Foreskin fibroblast (primary cell): ENCODE measurements at places on chromosomes 3 and 15.

- no peak for DNase-seq
Observed at GRCh38 chr15:98537516-98538060, 110.8 kb upstream of the IGF1R start.

- peak; percentile 71 for DNase-seq
Observed at GRCh38 chr15:98525661-98526001, 122.7 kb upstream of the IGF1R start.

DNA sequence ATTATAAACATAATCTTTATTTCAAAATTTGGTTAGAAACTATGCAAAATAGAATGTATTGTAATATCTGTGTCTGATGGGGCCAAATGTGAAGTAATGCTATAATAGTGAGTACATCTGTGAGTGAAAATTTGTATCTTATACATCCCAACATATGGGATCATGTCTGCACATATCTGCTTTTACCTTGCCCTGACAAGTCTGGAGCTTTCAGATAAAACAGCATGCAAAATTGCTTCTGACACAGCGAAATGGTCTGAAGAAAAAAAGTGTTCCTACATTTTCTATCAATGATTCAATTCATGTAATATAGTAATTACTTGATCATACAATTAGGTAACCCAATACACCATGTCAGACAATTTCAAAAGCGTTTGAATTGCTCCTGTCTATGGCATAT is 58.1 kb upstream of the P3H2 start:
- DNase-seq, result no peak

DNA sequence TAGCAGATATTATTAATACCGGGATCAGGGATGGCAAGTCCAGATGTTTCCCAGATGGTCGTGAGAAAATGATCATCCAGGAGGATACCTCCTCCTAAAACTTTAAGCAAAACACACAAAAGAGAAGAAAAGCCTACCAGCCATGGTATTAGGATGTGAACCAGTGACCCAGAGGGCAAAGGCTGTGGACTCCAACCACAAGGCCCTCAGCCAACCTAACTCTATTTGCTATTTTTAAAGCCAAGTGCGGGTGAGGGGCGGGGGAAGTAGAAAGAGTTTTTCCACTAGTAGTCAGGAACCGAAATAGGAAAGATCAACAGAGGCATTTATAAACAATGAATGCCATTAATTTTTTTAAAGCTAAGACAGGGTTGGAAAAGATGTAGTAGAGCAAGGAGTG is 77.4 kb downstream of the STAC start:
- peak; percentile 43 for DNase-seq

DNA sequence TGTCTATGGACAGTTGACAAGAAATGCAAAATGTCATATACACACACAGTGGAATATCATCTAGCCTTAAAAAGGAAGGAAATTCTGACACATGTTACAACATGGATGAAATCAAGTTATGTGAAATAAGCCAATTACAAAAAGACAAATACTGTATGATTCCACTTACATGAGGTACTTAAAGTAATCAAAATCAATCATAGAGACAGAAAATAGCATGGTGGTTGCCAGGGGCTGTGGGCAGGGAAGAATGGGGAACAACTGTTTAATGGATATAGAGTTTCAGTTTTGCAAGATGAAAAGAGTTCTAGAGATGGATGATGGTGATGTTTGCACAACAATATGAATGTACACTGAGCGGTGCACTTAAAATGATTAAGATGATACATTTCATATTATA is 613.8 kb upstream of the ZNF385D start:
- no peak for DNase-seq

DNA sequence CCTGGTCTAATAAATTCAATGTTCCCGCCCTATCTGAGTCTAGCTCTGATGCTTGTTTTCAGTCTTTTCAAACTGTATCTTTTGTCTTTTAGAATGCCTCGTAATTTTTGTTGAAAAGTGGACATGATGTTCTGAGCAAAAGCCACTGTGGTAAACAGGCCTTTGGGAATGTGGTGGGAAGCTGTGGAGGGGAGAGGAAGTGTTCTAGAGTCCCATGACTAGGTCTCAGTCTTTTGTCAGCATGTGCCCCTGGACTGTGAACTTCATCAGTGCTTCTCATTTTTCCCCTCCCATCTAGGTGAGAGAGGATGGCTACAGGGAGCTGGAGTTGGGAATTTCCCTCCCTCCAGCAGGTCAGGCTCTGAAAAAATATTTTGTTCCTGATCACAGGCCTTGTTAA is 33.7 kb downstream of the SUSD5 start:
- DNase-seq, result no peak

DNA sequence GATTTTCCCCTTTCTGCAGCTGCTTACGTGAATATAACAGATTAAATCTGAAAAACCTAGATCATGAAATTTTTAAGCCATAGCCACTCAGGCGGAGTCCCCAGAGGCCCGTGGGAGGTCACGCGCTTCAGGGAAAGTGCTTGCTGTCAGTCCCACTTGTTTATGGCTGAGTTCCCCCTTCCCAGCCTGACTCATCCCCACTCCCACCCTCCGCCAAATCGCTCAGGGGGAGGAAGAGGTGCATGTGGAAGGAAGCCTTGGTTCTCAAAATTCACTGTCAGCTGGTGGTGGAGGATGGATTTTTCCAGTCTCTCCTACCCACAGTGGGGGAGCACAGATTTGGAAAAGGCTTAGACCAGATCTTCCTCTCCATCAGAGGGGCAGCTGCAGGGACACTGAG is 67.4 kb downstream of the CORO2B start:
- DNase-seq, result no peak

DNA sequence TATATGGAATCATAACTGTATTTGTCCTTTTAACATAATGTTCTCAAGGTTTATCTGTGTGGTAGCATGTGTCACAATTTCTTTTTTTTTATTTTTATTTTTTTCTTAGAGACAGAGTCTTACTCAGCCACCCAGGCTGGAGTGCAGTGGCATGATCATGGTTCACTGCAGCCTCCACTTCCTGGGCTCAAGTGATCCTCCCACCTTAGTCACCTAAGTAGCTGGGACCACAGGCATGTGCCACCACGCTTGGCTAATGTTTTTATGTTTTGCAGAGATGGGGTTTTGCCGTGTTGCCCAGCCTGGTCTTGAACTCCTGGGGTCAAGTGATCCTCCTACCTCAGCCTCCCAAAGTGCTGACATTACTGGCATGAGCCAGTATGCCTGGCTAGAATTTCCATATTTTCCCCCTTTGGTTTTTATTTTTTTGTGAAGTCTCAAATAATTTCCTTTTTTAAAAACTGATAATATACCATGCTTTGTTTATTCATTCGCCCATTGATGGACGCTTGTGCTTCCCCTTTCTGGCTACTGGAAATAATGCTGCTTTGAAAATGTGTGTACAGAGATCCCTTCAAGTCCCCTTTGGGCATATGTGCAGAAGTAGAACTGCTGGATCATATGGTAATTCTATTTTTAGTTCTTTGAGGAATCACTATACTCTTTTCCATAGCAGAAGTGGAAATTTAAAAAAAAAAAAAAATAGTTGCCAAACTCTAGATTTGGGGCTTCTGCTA is 28.4 kb downstream of the TMEM40 start:
- peak; percentile 16 for DNase-seq

DNA sequence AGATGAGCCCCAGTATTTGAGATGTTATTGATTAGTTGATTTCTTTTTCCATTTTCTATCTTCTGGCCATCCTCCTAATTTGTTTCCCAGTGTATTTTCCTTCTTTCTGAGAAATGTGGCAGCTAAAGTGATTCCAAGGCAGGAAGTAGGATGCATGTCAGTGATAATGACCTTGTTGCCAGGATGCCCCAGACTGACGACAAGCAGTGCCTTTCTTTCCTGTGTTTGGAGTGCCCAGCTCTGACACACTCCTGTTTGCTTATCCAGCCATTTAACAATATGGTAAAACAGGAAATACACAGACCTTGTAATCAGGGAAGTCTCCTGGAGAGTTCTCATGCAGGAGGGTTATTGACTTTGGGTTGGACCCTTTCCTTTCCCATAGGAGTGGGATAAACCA is 20.4 kb downstream of the TMOD2 start:
- DNase-seq, result no peak

DNA sequence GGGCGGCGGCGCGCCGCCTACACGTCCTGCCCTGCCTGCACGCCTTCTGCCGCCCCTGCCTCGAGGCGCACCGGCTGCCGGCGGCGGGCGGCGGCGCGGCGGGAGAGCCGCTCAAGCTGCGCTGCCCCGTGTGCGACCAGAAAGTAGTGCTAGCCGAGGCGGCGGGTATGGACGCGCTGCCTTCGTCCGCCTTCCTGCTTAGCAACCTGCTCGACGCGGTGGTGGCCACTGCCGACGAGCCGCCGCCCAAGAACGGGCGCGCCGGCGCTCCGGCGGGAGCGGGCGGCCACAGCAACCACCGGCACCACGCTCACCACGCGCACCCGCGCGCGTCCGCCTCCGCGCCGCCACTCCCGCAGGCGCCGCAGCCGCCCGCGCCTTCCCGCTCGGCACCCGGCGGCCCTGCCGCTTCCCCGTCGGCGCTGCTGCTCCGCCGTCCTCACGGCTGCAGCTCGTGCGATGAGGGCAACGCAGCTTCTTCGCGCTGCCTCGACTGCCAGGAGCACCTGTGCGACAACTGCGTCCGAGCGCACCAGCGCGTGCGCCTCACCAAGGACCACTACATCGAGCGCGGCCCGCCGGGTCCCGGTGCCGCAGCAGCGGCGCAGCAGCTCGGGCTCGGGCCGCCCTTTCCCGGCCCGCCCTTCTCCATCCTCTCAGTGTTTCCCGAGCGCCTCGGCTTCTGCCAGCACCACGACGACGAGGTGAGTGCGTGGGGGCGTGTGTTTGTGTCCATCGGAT is 602 bp downstream of the TRIM71 start:
- no peak for DNase-seq

GRCh38 chr15:77580996-77581682 is 51.6 kb downstream of the LINGO1 start:
- no peak for DNase-seq

DNA sequence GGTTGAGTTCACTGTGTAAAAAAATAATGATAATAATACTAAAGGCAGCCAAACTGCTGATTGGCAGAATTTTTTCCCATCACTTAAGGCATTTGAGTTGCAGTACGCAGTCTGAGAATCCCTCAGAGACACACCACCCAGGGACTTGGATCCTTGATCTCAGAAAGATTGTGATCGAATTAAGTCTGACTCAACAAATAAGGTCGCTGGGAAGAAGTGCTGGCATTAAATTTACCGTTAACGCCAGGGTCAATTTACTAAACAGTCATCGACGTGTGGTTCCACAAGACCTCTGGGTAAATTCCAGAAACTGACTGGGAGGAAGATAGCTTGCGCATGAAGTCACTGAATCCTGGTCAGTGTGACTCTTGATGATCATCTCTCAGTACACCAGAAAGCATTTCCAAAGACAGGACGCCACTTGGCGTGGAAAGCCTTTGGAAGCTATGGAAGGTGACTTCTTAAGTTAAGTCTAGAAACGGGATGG is 48.3 kb upstream of the CGNL1 start:
- DNase-seq, result peak; percentile 83

DNA sequence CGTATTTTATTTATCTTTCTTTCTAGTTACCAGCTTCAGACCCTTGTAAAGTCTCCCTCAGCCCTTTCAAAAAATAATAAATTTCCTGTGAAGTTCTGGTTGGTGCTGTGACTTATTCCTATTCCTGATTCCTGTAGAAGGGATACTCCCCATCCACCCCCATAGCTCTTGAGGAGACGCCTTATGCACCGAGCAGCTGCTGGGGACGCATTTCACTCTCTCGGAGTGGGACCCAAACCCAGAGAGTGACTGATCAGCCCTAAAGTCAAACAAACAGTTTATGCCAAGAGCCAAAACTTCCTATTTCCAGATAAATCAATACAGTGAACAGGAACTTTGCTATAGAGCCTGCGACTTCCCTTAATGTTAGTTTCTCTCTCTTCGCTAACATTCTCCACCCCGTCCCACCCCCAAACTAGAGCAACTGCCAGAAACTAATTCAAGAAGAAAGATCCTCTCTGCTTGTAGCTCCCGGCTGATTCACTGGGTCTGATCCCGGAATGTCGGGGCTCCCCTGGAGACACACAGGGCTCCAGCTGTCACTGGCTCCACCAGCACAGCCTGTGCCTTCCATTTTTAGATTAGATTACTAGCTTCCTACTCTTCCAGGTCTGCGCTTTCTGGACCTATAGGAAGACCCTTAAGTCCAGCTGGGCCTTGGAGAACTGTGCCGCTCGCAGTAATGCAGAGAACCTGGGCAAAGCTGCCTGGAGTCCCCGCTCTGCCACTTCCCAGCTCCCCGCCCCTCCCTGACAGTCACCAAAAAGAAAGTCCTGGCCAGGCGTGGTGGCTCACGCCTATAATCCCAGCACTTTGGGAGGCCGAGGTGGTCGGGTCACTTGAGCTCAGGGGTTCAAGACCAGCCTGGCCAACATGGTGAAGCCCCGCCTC is 45.2 kb downstream of the KLHL25 start:
- DNase-seq, result no peak

DNA sequence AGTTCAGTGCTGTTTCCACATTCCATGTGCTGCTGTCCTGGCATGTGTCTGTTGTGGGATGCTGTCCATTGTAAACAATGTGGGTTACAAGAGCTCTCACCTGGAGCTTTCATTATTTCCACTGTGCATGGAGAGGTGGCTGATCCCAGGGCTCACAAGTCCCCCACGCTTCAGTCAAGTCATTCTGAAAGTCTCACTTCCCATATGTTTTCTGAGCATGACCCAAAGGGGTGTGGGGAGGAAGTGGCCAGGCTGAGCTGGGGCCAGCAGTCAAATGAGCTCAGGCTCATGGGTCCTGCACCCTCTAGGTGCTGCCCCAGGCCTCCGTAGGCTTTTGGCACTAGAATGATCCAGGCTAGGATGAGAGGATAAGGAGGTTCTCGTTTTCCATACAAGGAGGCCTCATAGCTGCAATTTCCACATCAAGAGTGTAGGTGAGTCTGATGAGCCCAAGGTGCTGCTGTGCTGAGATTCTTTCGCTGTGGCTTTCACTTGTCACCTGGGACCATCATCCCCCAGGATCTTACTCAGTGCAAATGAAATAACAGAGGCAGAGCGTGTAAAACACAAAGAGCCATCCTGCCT is 22.0 kb downstream of the STARD5 start:
- no peak for DNase-seq

DNA sequence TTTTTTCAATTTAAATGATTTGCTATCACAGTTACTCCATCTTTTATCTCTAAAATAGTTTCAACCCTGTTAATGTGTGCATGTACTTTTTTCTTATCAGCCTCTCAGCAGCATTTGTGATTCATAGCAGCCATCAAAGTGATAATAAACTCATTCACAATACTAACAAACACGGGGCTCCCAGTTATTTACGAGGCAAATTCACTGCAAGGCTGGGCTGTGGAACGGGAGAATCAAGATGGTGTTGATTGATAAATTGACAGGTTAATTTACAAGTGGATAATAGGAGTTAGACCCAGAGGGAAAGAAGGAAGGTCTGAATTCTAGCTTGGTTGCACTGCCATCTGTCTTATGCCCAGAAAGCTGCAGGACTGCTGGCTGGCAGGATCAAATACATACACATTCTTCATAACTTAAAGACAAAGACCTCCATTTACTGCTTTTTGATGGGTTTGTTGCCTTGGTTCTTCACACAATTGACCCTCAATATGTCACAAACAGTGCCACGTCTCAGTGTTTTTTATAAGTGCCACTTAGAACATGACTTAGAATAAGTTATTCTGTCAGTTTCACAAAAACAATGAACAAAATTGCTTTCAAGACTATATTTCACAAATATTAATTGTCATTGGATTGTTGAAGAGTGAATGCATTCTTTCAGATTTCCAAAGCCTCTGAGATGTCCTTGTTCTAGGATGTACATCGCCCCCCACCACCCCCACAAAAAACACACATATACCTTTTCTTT is 562.8 kb downstream of the NR2F2 start:
- no peak for DNase-seq

GRCh38 chr3:29152379-29152778 is 128.5 kb upstream of the RBMS3 start:
- DNase-seq, result no peak

- no peak for DNase-seq
Observed at GRCh38 chr3:28198161-28198560, 43.3 kb upstream of the CMC1 start.
